ENCODE measurements at places on chromosomes 2 and 18.

GRCh38 chr2:179311101-179311500 lies 46.5 kb upstream of the SESTD1 start:
- DNase-seq = no peak

- DNase-seq = peak; percentile 91
These were observed at the start of gene CWC22 for GRCh38 chr2:180006781-180007579. TSS of gene CWC22 (minus strand) at chr2:180007297. CDS start at chr2:179993341, 13,956 bp downstream.

DNA sequence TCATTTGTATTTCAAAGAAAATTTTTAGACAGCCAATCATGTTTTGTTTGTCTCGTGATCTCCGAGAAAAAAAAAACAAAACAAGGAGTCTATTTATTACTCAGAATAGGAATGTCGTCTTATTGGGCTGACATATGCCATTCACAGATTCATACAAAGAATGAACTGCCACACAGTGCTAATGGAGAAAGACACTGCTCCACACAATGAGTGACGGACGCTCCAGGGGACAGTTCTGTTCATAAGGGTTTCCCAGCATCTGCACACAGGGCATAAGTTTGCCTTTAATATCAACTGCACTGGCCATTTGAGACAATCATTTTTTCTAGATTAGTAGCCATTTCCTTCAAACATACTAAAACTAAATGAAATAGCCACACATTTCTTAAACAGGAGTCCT lies 3.4 kb downstream of the SERTAD2 start:
- no peak for DNase-seq

DNA sequence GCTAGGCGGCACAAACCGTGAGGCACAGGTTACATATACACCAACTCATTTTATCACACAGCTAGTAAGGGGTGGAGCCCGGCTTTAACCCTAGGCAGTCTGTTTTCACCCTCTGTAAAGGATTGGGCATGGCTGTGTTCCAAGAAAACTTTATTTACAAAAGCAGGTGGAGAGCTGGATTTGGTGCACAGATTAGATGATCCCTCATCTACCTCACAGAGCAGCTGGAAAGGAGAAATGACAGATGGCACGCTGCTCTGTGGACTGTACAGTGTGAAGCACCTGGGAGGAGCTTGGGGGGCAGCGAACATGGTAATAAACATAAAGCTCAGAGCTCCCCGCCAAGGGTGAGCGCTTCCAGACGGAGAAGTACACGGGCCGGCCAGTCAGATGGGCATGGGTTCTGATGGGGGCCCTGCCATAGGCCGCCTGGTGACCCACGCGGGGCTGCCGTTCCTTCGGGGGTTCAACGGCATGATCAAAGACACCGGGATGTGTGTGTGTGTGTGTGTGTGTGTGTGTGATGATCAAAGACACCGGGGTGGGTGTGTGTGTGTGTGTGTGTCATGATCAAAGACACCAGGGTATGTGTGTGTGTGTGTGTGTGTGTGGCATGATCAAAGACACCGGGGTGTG lies 862 bp upstream of the TMEM177 start:
- DNase-seq = no peak

GRCh38 chr2:188292348-188293239 lies 920 bp downstream of the GULP1 start:
- no peak for DNase-seq

GRCh38 chr2:173149491-173149890 lies 73.8 kb downstream of the MAP3K20 start:
- peak; percentile 86 for DNase-seq

GRCh38 chr2:6860296-6860695 lies 5.4 kb downstream of the CMPK2 start:
- no peak for DNase-seq

GRCh38 chr18:64119916-64120315 lies 29.0 kb downstream of the LINC00305 start:
- no peak for DNase-seq

DNA sequence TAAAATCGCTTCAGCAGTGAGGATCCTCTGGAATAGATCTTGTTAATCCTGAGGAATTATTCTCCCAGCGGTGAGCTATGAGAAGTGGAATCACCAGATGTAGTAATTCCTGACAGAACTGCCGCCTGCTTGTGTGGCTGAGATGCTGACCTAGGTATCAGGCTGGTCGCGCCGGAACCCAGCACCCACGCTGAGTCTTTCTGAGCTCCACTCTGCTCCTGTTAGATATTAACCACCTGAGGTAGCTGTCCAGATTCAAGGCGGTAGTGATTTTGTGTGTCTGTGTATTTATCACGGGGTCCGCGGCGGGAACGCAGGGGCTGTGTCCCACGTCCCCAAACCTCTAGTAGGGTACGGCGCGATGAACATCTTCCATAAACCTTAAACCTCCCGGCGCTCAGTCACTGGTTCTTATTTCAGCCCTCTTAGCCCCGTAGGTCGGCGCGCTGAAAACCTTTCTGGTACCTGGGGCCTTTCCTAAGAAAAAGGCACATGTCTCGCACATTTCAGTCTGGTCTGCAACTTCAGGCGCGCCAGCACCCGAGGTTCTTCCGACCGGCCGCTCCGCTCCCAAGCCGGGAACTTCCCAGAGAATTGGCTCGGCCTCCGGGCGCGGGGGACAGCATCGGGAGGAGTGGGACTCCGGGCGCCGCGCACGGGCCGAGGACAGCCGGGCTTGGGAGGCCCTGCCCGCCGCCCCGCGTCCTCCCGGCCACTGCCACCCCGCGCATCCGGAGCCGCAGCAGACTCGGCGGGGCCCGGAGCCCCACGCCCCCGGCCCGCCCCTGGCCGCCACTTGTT lies 542 bp upstream of the CNNM3 start:
- peak; percentile 22 for DNase-seq

DNA sequence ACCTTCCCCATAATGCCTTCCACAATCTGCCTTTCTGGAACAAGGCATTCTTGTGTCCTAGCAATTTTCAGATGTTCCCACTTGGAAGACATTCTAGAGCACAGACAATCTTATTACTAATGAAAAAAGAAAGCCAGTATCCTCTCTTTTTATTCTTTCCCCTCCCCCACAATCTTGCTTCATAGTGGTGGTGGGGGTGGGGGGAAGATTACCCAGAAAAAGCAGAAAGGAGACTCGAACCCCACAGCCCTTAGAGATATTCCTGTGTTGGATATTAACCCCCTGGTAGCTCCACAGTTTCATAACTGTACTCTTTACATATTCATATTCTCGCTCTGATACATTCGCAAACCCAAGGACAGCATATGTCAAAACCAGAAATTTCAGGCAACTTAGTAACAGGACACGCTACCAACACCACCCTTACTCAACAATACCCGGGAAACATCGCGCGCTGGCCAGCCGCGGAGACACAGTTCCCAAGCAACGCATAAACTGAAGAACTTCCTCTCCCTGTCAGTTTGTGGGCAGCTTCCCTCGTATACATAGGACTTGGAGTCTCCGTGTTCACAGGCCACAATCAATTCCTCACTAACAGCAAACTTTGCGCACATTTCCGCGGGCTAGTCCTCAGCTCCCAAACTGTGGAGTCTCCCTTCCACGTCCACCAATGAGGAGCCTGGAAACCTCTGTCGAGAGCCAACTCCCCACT lies 793 bp downstream of the NR4A2 start:
- DNase-seq = peak; percentile 46

- no peak for DNase-seq
These were observed 6.9 kb upstream of the PARD3B start for GRCh38 chr2:204538182-204539018.

GRCh38 chr18:51082571-51083267 lies 52.7 kb downstream of the SMAD4 start:
- peak; percentile 39 for DNase-seq

GRCh38 chr18:13910501-13910900 lies 4.8 kb downstream of the MC2R start:
- no peak for DNase-seq

DNA sequence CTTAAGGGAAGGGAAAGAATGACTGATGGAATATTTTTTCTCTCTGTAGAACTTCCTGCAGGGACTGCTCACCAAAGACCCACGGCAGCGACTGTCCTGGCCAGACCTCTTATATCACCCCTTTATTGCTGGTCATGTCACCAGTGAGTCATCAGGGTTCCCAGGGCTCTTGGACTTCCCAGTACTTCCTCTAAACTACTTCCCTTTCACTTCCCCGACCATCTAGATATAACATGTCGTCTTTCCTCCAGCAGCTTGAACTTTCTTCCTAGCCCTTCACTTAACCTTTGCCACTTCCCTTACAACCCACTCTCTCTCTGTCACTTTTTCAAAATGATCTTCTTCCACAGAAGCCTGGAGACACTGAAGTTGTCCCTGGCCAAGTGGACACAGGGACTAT lies 7.2 kb downstream of the STK36 start:
- DNase-seq = no peak
